Psoas muscle (tissue), 8 donors: ENCODE measurements at places on chromosomes 7 and 10.

DNA sequence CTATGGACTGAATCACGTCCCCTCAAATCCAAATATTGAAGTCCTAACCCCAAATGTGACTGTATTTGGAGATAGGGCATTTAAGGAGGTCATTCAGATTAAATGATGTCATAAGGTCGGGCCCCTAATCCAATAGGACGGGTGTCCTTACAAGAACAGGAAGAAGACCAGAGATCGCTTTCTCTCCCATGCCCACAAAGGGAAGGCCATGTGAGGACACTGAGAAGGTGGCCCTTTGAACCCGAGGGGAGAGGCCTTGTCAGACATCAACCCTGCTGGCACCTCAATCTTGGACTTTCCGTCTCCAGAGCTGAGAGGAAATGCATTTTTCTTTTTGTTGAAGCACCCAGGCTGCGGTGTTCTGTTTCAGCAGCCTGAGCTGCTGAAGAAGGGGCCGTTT lies 72.3 kb upstream of the KLF6 start:
- DNase-seq = no peak

GRCh38 chr10:95121904-95122303 lies 52.6 kb upstream of the CYP2C8 start:
- no peak for DNase-seq

- no peak for DNase-seq
Observed at GRCh38 chr7:99465421-99465768, 572 bp downstream of the ATP5MF start.

DNA sequence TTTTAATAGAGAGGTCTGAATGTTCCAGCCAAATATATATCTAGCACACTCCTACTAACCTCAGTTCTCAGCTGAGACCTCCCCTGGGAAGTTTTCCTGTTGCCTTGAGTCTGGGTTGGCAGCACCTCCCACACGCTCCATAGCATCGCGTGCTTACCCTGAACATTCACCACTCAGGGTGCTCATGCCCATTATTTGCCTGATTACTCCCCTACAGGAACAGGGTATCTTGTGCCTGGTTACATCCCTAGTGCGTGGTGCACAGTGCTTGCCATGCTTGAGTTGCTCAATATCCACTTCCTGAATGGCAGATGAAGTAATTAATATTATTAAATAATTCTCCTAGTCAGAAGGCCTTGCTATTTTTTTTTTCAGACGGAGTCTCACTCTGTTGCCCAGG lies 269.9 kb upstream of the IMMP2L start:
- no peak for DNase-seq

DNA sequence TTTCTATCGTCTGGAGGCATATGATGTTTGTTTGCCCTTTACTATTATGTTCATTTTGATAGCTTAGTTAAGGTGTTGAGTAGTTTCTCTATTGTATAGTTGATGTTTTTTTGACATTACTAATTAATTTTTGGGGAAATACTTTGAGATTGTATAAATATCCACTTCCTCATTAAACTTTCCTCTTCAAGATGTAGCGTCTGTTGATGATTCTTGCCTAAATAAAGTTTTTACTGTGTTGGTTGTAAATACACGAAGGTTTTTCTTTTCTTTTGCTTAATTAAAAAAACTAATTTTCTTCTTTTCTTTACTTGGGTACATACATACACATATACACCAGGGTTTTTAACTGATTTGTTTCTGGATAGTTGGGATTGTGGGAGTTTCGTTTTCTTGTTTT lies 8.5 kb downstream of the KMT2E start:
- DNase-seq = no peak

- DNase-seq = peak; percentile 49
Observed at GRCh38 chr7:29649876-29650275, 86.2 kb downstream of the PRR15 start.

GRCh38 chr10:35452847-35453246 lies 116.5 kb downstream of the CCNY start:
- DNase-seq = no peak

- DNase-seq = no peak
Observed at GRCh38 chr7:155722118-155722517, 77.7 kb downstream of the RBM33 start.

DNA sequence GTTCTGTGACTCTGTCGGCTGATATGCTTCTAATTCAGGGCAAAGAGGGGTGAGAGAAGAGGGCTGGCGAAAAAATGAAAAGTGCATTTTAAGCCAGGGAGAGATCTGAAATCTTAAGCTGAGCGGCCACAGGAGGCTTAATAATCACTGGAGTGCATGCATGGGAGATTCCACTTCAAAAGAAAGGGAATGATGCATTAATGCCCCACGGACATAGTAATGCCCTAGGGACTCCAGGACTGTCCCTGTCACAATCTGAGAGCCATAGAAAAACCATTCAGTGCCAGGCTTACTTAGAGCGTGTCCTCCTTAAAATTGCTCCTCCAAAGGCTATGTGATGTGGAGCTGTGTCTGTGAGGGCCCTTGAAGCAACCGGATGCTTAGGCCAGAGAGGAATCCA lies 75.1 kb downstream of the NHLRC2 start:
- no peak for DNase-seq

- no peak for DNase-seq
Observed at GRCh38 chr10:20157314-20157713, 341.1 kb downstream of the PLXDC2 start.

DNA sequence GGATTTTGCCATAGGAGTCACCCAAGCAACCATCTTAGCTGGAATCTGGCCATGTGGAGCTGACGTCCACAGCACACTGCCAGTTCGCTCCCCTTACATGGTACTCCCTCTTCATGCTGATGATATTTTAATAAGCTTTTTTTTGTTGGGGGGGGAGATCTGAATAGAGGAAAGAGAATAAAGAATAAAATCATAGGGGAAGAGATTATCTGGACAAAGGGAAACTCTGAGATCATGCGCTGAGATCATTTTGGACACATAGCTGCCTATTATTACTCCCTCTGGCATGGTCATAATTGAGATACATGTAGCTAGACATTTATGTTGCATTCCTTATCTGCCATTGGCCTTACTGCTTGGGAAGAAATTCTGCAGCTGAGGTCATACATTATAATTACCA lies 282.7 kb downstream of the HTR7 start:
- DNase-seq = no peak

GRCh38 chr7:124652237-124652636 lies 113.4 kb downstream of the GPR37 start:
- no peak for DNase-seq
